ENCODE measurements at places on chromosomes 6 and 20.

DNA sequence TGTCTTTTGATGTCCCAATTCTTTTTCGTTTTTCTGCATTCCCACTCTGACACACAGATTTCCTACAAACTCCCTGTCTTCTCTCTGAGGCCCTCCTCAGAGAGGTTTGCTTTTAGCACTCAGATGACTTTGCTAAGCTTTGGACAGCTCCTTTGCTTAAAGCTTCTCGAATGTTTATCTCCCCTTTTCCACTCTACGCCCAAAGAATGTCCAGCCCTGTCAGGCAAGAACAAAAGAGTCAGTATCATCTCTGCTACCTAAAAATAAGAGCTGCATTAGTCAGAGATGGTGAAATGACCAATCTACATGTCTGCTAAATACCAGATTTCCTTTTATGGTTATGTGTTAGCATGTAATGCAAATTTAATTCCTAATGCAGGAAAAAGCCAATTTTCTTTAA, 56.8 kb downstream of the PREP start:
- no peak for DNase-seq
- H3K27ac ChIP-seq = peak overlapping the region; percentile 89
- H3K27me3 ChIP-seq = no peaks in the 10 kb centered on the region
- peaks cover 35% of the 10 kb centered on the region for H3K36me3 ChIP-seq

DNA sequence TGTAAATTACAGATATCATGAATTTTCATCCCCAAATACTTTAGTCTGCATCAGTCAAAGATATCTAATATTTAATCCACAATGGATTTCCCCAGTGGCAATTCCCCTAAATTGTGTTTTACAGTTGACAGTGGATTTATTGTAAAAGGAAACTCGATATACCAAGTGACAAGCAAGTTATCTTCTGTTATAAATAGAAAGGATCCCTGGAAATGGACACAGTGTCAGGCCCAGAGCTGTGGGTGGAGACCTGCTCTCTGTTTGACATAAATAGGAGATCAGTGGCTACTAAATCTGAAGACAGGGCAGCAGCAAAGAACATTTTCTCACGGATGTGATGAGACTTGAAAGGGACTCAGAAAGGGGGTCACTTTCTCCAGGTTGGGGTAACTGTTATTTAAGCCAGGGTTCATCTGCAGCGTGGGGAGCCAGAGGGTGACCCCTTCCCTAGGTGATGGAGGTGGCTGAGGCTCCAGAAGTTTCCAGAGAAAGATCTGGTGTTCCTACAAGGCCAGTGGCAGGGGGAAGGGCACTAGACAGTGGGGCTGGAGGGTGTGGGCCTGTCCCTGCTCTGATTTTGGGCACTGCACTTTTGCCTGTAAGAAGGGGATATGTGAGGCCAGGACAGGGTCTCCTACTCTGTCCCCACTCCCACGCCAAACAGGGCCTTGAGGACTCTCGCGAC, 12.3 kb upstream of the FAM110A start:
- H3K4me3 ChIP-seq = no peak overlapping the region
- no peak overlapping the region for H3K27ac ChIP-seq
- H3K27me3 ChIP-seq = no peaks in the 10 kb centered on the region
- DNase-seq = no peak
- no peaks in the 10 kb centered on the region for H3K4me1 ChIP-seq
- H3K36me3 ChIP-seq = no peaks in the 10 kb centered on the region

DNA sequence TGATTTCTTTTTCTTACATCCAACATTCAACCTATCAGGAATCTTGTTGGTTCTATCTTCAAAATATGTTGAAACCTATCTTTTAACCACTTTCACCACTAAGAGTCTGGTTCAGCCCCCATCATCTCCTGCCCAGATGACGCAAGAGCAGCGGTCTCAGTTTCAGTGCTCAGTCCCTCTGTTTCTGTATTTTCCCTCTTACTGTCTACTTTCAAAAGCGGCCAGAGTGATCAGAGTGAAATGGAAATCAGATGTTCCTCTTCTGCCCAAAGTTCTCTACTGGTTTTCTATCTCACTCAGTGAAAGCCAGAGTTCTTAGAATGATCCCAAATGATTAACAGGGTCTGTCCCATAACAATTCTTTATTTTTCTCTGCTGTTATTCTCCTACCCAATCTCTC, 147.9 kb upstream of the PDE7B start:
- peaks cover 7% of the 10 kb centered on the region for H3K4me1 ChIP-seq
- no peak overlapping the region for H3K27ac ChIP-seq
- H3K36me3 ChIP-seq = no peaks in the 10 kb centered on the region
- no peak overlapping the region for H3K4me3 ChIP-seq
- H3K27me3 ChIP-seq = no peaks in the 10 kb centered on the region

DNA sequence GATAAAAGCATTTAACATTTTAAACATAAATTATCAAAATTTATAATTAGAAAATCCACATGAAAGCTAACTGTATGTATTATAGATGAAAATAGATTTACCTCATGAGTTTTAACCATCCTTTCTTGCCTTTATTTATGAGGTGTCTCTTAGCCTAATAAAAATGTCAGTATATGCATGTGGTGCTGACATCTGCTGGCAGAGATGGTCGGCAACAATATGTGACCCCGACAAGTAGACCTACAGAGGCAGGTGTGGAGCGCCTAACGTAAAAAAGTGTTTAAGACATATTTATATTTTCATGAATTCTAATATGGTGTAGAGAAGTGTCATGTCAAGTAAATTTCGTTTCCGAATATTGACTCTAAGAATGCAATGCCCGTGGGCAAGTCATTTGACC, 149.0 kb upstream of the FUT9 start:
- H3K27ac ChIP-seq = no peak overlapping the region
- DNase-seq = no peak
- no peaks in the 10 kb centered on the region for H3K27me3 ChIP-seq
- H3K4me3 ChIP-seq = no peak overlapping the region
- peaks cover 2% of the 10 kb centered on the region for H3K4me1 ChIP-seq
